ENCODE measurements at places on chromosomes 7 and 10. TPM values are rescaled to one million over a fixed set of nuclear protein-coding genes. Genes with fewer than 3 reads are reported as not detected.

DNA sequence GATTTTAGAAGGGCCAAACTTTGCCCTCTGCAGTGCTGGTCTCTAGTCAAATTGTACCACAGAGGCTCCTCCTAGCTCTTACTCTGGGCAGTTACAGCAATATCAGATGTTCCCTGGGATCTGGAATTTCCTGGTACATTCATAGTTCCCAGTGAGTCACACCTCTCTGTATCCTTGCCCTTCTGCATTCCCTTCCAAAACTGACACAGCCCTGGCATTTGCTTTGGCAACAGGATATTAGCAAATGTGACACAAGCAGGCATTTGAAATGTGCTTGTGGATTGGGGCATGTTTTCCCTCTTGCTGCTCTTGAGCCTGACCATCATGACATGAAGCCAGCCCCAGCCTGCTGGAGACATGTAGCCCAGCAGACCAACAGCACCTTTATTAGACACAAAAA lies 284.7 kb upstream of the AKR1E2 start:
- peak; percentile 53 for DNase-seq

DNA sequence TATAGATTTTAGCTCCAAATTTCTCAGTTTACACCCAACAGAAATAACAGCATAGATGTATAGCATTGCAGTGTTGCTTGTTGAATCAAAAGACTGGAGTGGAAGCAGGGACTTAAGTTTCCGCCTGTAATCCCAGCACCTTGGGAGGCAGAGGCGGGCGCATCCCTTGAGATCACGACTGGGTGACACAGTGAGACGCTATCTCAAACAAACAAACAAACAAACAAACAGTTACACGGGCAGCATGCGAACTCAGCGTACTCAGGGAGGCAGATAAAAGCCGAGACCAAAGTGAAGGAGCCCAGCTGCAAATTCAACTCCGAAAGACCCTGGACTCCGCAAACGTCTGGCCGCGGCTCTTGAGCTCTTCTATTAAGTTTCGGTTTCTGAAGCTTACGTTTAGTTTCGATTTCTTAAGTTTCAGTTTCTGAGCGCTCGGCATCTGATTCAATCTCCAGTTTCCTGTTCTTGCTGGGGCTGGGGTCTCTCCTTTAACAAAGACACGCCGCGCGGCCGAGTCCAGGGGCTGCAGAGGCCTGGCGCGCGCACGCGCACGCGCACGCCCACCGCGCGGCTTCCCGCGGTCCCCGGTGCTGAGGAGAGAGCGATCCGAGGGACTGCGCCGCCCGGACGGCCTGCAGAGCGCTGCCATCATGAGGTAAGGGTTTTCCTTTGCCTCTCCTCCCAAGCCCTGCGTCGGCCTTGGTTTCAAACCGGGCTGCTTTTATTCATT lies at the start of gene IFIT5:
Gene IFIT5, plus strand, starts transcription at position 423 of the 733 bp plus-strand sequence. Its CDS starts 231 bp downstream, at position 654.
- DNase-seq: peak; percentile 73

DNA sequence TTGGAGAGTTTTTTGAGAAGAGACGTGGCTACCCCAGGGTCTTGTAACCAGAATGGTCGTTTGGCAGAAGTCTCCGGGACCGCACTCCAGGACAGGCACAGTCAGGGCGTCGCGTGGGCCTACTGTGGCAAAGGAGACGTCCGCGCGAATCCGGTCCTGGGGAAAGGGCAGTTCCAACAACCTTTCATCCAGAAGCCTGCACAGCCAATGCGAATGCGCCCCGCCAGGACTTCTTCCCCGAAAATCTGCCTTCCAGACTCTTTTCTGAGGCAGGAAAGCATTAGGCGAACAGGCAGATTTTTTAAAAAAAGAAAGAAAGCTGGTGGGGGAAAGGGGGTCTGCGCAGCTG lies 2.0 kb downstream of the HPSE2 start:
- DNase-seq: no peak

DNA sequence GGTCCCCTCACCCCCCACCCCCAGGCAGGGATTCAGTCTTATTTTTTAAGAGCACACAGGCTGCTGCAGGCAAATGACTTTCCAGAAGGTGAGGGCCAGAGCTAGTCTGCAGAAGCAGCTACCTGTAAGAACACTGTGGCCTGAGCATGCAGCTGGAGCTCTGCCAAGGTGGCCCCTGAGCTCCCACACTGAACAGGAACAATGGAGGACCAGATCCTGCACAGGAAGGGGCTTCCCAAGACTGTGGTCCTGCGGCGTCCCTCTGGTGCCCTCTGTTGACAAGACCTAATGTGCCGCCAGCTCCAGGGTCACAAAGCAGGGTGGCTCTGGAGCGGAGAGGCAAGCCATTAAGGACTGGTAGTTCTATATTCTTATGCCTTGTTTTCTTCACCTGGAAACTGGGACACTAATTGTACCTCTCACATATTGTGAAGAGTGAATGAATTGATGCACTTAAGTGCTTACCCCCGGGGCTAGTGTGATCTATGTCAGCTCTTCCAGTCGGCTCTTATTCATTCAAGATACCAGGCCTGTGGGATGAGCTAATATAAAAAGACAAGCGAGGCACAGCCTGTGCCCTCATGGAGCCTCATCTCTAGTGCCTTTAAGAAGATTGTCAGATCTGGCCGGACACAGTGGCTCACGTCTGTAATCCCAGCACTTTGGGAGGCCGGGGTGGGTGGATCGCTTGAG lies 8.0 kb upstream of the BEND7 start:
- peak; percentile 51 for DNase-seq

DNA sequence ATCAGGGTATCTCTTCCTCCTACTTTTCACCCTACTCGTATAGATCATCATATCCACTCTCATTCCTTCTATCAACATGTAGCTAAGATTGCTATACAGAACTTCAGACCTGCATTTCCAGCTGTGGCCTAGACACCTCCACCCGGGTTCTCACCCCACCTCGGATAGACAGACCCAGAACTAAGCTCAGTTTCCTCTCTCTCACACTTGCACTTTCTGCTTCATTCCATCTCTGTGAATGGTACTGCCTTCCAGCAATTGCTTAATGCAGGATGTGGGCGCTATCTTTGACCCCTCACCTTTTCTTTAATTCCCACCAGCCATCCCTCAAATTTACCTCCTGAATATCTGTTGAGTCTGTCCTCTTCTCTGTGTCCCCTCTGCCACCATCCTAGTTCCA lies 35.7 kb downstream of the AGK start:
- DNase-seq: no peak

GRCh38 chr10:118033905-118034304 lies 12.8 kb downstream of the RAB11FIP2 start:
- no peak for DNase-seq

- DNase-seq: no peak
Observed at GRCh38 chr7:84162584-84162983, 32.0 kb downstream of the SEMA3A start.

DNA sequence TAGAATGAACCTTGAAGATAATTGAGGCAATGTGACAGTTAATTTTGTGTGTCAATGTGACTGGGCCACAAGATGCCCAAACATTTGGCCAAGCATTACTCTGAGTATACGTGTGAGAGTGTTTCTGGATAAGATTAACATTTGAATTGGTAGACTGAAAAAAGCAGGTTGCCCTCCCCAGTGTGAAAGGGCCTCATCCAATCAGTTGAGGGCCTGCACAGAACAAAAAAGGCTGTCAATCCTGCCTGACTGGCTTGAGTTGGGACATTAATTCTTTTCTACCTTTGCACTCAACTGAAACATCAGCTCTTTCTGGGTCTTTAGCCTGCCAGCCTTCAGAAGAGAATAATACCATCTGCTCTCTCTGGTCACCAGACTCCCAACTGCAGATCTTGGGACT lies 56.6 kb upstream of the PDE1C start:
- no peak for DNase-seq

DNA sequence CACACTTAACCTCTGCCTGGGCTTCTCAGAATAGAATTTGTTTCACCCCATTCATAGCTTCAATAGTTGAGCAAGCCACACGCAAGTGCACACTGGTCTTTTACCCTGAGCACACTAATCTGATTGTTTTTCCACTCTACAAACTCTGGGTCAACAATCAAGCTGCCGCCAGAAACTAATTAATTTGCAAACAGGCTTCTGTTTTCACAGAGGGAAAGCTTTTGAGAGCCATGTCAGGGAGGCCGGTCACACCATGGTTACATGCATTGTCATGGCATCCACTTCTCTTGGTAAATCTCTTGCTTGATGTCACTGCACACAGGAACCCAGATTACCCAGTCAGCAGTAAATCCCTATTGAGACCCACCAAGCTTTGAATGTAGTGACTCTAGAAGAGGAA lies 154.2 kb downstream of the SEMA3A start:
- no peak for DNase-seq

Gene OPN1SW
- not detected for total RNA-seq

Gene FRMD4A
- total RNA-seq: 10.2 TPM

- peak; percentile 49 for DNase-seq
Observed at GRCh38 chr10:86163522-86164173, 202.9 kb downstream of the GRID1 start.

- DNase-seq: no peak
Observed at GRCh38 chr7:50364645-50365044, 60.1 kb downstream of the IKZF1 start.

DNA sequence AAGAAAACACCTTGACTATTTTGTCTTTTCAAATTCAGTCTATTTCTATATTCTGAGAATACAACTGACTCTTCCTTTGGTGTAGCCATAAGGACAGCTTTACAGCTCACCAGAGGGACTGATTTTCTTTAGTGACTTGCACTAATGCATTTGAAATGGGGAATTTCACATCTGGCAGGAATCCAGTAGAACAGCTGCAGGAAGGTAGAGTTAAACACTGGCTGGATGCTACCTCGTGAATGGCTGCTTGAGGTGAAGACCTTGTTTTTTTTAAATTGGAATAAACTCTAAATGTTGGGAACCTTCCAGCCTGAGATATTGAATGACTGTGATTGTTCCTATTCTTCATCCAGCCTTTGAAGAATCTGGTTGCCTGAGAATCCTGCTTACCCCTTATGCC lies 139.5 kb upstream of the STK17A start:
- DNase-seq: no peak

Gene DENND10
- 42.7 TPM for total RNA-seq

- DNase-seq: no peak
Observed at GRCh38 chr7:100952641-100953040, 3.3 kb downstream of the MUC3A start.

GRCh38 chr10:78165617-78166016 lies 132.0 kb downstream of the RPS24 start:
- DNase-seq: no peak

DNA sequence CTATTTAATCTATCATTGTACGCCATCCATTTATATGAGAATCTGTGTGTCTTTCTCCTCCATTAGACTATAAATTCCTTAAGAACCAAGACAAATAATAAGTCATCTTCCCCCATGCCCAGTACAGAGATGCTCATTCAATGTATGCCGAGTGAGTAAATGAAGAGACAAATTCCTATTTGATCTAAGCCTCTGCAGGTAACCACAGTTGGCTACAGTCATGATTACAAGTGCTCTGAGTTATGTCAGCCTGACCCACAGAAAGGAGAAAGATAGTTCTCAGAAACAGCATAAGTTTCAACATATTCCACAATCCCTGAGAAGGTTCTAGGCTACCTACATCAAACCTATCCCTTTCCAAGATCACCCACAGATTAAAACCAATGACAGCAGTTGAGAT lies 46.1 kb downstream of the MPP7 start:
- DNase-seq: no peak

- no peak for DNase-seq
Observed at GRCh38 chr7:778271-778967, 51.3 kb upstream of the PRKAR1B start.

All from colonic mucosa (tissue), 4 donors.